Activated naive CD4-positive, alpha-beta T cell (primary cell): ENCODE measurements at places on chromosomes 1 and 21.

- no peak for DNase-seq
Measured at GRCh38 chr1:50368179-50369007, 54.9 kb downstream of the DMRTA2 start.

GRCh38 chr1:20080441-20081352 lies 10.7 kb downstream of the PLA2G5 start:
- DNase-seq = no peak

GRCh38 chr1:113641396-113641795 lies 117.9 kb downstream of the PHTF1 start:
- DNase-seq = no peak

- DNase-seq = no peak
Measured at GRCh38 chr1:9990944-9991343, 6.1 kb upstream of the RBP7 start.

DNA sequence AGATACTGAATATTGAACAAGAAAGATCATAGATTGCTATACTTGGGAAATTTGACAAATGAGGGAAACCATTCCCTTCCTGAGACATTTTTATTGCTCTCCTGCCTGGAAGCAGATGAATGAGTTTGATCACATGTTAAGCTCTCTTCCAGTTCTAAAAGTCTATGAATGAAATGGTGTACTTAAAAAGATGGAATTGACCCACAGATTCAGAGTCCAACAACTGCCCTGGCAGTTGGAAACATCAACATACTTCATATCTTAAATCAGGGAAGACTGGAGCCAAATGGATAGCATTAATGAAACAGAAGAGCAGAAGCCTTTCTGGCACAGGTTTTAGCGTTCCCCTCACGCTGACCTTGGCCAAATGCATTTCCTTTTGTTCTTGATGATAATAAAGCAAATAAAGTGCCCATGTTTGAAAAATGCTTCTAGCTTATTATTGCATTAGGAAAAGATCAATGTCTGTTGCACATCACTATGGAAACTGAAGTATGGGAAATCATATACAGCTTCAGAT lies 142.6 kb downstream of the ESRRG start:
- no peak for DNase-seq

DNA sequence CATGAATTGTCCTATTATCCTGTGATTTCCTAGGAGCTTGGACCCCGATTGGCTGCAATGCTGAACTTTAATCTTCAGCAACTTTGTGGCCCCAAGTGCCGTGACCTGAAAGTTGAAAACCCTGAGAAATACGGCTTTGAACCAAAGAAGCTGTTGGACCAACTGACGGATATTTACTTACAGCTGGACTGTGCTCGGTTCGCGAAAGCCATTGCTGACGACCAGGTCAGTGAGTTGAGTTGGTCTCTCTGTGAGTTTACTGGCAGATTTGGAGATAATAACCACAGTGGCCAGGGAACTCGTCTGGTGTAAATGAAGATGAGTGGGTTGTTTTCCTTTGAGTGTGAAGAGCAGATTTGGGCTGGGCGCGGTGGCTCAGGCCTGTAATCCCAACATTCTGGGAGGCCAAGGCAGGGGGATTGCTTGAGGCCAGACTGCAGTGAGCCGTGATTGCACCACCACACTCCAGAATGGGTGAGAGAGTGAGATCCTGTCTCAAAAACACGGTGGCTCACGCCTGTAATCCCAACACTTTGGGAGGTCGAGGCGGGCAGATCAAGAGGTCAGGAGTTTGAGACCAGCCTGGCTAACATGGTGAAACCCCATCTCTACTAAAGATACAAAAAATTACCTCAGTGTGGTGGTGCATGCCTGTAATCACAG lies 39.1 kb upstream of the KIF1B start:
- no peak for DNase-seq

GRCh38 chr1:45643978-45644377 lies 20.1 kb upstream of the CCDC17 start:
- DNase-seq = no peak

DNA sequence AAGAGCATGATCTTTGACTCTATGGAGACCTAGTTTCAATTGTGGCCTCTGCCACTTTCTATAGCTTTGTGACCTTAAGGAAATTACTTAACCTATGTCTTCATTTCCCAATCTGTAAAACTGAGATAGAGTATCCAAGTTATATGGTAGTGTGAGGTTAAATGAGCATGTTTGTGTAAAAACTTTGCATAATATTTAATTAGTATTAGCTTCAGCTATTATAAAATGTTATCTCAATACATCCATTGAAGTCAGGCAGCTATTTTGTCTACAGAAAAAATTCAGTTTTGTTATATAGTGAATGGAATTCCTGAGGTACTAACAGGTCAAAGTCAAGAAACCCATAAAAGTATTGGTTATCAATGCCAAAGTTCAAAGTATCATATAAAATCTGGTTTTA lies 53.6 kb downstream of the GPATCH2 start:
- DNase-seq = no peak

DNA sequence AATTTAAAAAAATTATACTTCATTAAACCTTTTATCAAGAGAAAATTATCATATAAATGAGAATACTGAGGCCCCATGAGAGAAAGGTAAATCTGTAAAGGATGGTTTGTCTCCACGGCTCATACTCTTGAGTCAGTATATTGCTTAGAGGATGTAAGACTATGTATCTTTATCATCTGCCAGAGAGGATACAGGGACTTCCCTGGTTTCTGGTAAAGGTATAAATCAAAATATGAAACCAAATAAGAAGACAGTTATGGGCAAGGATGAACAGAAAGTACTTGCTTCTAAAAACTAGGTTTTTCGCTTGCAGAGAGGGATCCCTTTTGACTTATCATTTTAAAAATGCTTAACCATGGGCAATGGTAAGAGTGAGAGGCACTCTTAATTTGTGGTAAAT lies 112.4 kb downstream of the POU2F1 start:
- DNase-seq = no peak

GRCh38 chr1:202074985-202075384 lies 47.7 kb upstream of the GPR37L1 start:
- no peak for DNase-seq

- DNase-seq = no peak
Measured at GRCh38 chr1:42921769-42922168, 36.9 kb downstream of the SLC2A1 start.

GRCh38 chr1:217661407-217661806 lies 30.3 kb downstream of the SPATA17 start:
- DNase-seq = no peak

GRCh38 chr1:60225486-60225885 lies 151.9 kb upstream of the C1orf87 start:
- no peak for DNase-seq

GRCh38 chr1:99598738-99599411 lies 47.0 kb upstream of the PALMD start:
- no peak for DNase-seq

DNA sequence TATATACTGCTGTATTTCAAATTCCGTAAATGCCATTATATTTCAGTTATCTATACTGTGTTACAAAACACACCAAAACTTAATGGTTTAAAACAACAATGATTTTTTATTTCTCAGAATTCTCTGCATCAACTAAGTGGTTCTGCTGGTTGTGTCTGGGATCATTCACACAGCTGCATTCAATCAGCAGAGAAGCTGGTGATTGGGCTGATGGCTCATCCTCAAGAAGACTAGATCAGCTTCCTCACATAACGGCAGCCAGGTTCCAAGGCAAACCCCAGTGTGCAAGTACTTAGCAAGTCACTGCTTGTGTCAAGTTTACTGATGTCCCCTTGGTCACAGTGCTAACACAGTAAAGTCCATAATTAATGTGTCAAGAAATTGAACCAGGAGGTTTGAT lies 86.3 kb upstream of the VANGL1 start:
- DNase-seq = no peak

DNA sequence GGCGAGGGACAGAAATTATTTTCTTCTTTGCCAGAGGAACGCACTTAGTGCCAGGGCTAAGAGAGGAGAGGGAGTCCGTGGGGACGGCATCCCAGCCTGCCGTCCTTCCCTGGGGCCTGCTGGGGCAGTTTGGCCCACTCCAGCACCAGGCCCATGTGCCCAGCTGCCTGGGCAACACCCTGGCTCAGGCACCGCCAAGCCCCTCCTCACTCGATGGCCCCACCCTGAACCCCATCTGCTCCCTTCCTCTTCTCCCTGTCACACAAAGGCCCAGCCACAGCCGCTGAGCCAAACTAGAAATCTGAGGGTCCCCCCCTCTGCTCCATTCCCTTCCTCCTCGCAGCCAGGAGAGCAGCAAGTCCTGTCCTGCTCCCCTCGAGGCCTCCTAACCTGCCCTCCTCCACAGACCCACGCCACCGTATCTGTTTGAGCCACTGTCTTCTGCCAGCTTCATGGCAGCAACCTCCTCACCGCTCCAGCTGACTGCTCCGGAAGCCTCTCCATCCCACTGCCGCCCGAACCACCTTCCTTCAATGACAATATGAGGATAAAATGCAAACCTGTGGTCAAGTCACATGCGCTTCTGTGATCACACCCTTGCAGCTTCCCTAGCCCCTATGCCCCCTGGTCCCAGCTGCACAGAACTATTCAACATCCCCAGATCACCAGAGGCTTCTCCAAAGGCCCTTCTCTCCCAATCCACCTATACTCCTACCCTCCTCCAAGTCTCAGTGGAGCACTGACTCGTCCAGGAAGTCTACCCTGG lies 8.4 kb upstream of the TNNI1 start:
- no peak for DNase-seq

DNA sequence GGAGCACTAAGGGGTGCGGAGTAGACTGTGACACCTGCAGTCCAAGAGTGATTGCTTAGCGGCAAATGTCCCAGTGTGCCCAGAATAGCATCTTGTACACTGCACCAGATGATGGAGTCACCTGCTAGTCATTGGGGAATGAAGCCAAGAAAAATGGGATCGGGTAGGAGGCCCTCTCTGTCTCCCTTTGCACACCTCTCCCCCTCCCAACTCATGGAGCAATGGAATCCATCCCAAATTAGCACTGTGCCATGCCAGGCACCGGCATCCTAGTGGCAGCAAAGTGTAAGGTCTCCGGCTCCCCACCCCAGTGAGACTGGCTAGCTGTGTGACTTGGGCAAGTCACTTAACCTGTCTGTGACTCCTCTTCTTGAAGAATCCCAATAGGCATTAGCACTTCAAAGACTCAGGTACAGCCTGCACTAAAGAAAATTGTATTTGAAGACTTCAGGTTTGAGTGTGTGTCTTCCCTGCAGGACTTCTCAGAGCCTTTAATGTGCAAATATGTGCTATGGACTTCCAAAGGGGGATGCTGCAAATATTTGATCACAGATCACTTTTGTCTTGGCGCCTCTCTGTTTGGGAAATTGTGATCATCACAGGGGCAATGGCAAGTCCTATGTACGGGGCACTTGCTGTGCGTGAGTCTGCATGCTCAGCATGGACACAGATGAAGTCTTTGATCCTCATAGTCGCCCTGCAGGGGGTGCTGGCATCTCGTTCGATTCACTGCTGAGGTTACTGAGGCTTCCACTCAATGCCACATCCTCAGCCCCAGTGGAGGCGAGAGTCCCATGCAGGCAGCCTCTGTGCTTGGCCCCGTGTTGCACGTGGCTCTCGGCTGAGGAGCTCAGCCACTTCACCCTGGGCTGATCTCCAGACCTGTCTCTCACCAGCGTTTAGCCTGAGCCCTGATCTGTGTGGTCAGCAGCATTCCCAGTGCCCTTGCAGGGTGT lies 272.9 kb upstream of the C1orf174 start:
- no peak for DNase-seq

GRCh38 chr1:88649932-88650331 lies 34.1 kb upstream of the PKN2 start:
- no peak for DNase-seq

GRCh38 chr1:113783254-113784103 lies 24.2 kb upstream of the PHTF1 start:
- no peak for DNase-seq

GRCh38 chr1:200250469-200250868 lies 159.4 kb downstream of the ZNF281 start:
- no peak for DNase-seq

- no peak for DNase-seq
Measured at GRCh38 chr1:160066829-160067745, 2.9 kb downstream of the KCNJ10 start.

- no peak for DNase-seq
Measured at GRCh38 chr1:87872692-87873091, 544.0 kb downstream of the LMO4 start.

GRCh38 chr1:8047112-8047511 lies 21.0 kb upstream of the ERRFI1 start:
- DNase-seq = no peak

- DNase-seq = no peak
Measured at GRCh38 chr1:96926176-96926575, 204.6 kb downstream of the PTBP2 start.
